ENCODE measurements at places on chromosomes 7 and 10. TPM values are rescaled to one million over a fixed set of nuclear protein-coding genes. Genes with fewer than 3 reads are reported as not detected.

FAM25A gene
- total RNA-seq = not detected

SPDYE11 gene
- not detected for total RNA-seq

EPDR1 gene
- total RNA-seq = 11.4 TPM

ANKRD1 gene
- 13.3 TPM for total RNA-seq

TMEM236 gene
- not detected for total RNA-seq

ZNF282 gene
- total RNA-seq = 19.8 TPM

HOXA6 gene
- total RNA-seq = 15.0 TPM

ABCC2 gene
- 3.4 TPM for total RNA-seq

NEBL gene
- 8.4 TPM for total RNA-seq

CYP2C19 gene
- total RNA-seq = not detected

NCF1 gene
- not detected for total RNA-seq

UCN3 gene
- total RNA-seq = not detected

UFSP1 gene
- total RNA-seq = 3.5 TPM

GTF2IRD1 gene
- 16.5 TPM for total RNA-seq

STEAP1B gene
- 4.4 TPM for total RNA-seq
